ENCODE measurements at places on chromosomes 1 and 21. TPM values are rescaled to one million over a fixed set of nuclear protein-coding genes. Genes with fewer than 3 reads are reported as not detected.

GRCh38 chr1:240414237-240414636 lies 197.7 kb downstream of the GREM2 start:
- no peaks in the 10 kb centered on the region for H3K27me3 ChIP-seq
- H3K4me3 ChIP-seq: no peak overlapping the region
- H3K36me3 ChIP-seq: no peaks in the 10 kb centered on the region
- DNase-seq: no peak
- no peaks in the 10 kb centered on the region for H3K4me1 ChIP-seq

- H3K4me3 ChIP-seq: peak within 1 kb of the TSS; percentile 97
- peak within 1 kb of the TSS; percentile 99 for H3K27ac ChIP-seq
- no peaks in the 10 kb centered on the region for H3K4me1 ChIP-seq
- no peaks in the 10 kb centered on the region for H3K36me3 ChIP-seq
- peak; percentile 80 for DNase-seq
These were observed at the start of gene PRDM15 for GRCh38 chr21:41879190-41879998. PRDM15 (minus strand) TSS chr21:41879344; CDS start chr21:41860363, 18,981 bp downstream.

DNA sequence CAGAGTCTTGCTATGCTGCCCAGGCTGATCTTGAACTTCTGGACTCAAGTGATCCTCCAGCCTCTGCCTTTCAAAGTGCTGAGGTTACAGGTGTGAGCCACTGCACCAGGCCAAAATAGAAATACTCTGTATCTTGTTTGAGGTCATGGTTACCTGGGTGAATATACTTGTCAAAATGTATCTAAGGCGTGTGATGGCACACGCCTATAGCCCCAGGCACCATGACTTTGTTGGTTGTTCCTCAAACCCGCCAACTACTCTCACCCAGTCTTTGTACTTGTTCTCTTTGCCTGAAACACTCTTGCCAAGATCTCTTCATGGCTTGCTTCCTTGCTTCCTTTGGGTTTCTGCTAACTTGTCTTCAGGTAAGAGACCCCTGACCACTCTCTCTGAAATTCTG lies 38.0 kb upstream of the RGS5 start:
- no peak overlapping the region for H3K4me3 ChIP-seq
- no peak overlapping the region for H3K27ac ChIP-seq
- DNase-seq: no peak
- H3K27me3 ChIP-seq: no peaks in the 10 kb centered on the region
- H3K36me3 ChIP-seq: no peaks in the 10 kb centered on the region

DNA sequence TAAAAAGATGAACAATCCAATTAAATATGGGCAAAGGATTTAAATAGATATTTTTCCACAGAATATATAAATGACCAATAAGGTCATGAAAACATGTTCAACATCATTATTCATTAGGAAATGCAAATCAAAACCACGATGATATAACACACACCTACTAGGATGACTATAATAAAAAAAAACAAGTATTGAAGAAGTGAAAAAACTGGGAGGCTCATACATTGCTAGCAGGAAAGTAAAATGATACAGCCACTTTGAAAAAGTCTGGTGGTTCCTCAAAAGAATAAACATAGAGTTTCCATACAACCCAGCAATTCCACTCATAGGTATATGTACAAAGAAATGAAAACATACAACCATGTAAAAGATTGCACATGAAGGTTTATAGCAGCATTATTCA lies 75.7 kb upstream of the RAB4A start:
- no peak for DNase-seq
- no peaks in the 10 kb centered on the region for H3K27me3 ChIP-seq
- no peak overlapping the region for H3K4me3 ChIP-seq
- H3K27ac ChIP-seq: no peak overlapping the region
- no peaks in the 10 kb centered on the region for H3K36me3 ChIP-seq

DNA sequence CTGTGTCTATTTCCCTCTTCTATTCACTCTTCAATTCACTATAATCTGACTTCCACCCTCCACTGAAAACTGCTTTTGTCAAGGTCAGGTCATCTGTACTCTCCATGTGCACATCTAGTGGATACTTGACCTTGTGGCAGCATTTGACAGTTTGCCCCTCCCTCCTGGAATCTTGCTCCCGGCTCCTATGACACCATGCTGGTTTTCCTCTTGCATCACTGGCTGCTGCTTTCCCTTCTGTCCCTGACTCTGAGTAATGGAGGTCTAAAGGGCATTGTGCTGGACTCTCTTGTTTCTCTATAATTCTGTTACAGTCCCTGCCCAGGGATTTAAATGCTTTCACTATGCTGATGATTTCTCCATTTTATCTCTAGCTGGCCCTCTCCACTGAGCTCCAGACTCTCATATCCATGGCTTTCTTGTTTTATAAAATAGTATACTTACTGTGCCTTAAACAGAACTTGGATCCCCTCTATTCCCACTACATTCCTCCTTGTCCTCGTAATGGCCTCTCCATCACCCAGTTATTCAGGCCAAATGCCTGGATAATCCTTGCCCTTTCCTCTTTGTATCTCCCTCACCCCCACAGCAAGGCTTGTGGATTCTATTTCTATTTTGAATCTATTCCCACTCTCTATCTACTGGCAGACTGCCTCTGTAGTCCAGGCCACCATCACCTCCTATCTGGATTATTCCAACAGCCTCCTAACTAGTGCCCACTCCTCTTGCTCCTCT lies 36.8 kb upstream of the PODN start:
- H3K27me3 ChIP-seq: no peaks in the 10 kb centered on the region
- H3K4me1 ChIP-seq: no peaks in the 10 kb centered on the region
- H3K36me3 ChIP-seq: no peaks in the 10 kb centered on the region
- H3K27ac ChIP-seq: peak overlapping the region; percentile 45

GRCh38 chr1:29749024-29749945 lies 513.0 kb downstream of the PTPRU start:
- no peak overlapping the region for H3K4me3 ChIP-seq
- H3K27me3 ChIP-seq: no peaks in the 10 kb centered on the region
- DNase-seq: no peak
- no peaks in the 10 kb centered on the region for H3K4me1 ChIP-seq

- no peak overlapping the region for H3K4me3 ChIP-seq
- no peak for DNase-seq
- H3K27ac ChIP-seq: no peak overlapping the region
- H3K36me3 ChIP-seq: no peaks in the 10 kb centered on the region
These were observed 19.8 kb upstream of the GTF2B start for GRCh38 chr1:88911161-88911560.

- no peaks in the 10 kb centered on the region for H3K36me3 ChIP-seq
- no peaks in the 10 kb centered on the region for H3K27me3 ChIP-seq
- no peak overlapping the region for H3K4me3 ChIP-seq
- H3K4me1 ChIP-seq: no peaks in the 10 kb centered on the region
These were observed 178.1 kb downstream of the AK5 start for GRCh38 chr1:77459881-77460280.

- H3K36me3 ChIP-seq: no peaks in the 10 kb centered on the region
- H3K4me1 ChIP-seq: no peaks in the 10 kb centered on the region
- H3K27me3 ChIP-seq: no peaks in the 10 kb centered on the region
- no peak overlapping the region for H3K27ac ChIP-seq
- no peak overlapping the region for H3K4me3 ChIP-seq
These were observed 122.7 kb downstream of the LMO4 start for GRCh38 chr1:87451229-87451920.

Gene UAP1
- 123 TPM for total RNA-seq

Gene RGS8
- total RNA-seq: not detected

Gene FABP3
- total RNA-seq: 15.0 TPM

Gene UBE2Q1
- 33.3 TPM for total RNA-seq

Gene ZBED6
- 22.7 TPM for total RNA-seq

Gene HCRTR1
- total RNA-seq: not detected

Gene APCS
- total RNA-seq: not detected

Data from breast epithelium (tissue), 4 donors.